ENCODE measurements at places on chromosomes 7 and 10.

DNA sequence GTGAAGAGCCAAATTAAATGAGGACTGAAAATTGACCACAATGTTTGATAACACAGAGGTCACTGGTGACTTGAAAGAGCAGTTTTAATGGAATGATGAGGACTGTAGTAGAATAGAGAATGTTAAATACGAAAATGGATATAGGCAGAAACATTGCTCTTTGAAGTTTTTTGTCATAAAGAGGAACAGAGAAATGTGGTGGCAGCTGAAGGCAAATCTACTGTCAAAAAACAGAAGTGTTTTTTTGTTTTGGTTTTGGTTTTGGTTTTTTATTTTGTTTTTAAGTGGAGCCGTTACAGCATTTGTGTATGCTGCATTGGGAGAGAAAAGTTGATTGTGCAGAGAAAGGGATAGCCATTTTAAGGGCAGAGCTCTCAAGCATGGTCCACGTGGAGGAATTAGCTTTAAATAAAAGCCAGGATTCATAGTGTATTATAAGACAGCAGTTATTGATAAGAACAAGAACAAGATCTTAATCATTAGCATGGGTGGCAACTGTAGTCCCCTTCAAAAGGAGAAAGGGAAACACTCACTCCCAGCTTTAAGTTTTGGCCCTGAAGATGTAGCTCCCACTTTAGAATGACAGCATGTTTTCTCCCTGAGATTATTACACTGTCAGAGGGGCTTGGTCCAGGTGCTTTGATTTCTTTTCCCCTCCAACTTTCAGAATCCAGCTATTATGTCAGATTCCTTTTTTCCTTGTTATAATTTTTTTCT is 156.7 kb upstream of the BET1 start:
- no peaks in the 10 kb centered on the region for H3K4me1 ChIP-seq
- no peak for DNase-seq
- H3K36me3 ChIP-seq: no peaks in the 10 kb centered on the region
- no peak overlapping the region for H3K4me3 ChIP-seq
- H3K27ac ChIP-seq: no peak overlapping the region
- no peaks in the 10 kb centered on the region for H3K27me3 ChIP-seq

GRCh38 chr10:113026679-113027078 is 76.6 kb downstream of the TCF7L2 start:
- DNase-seq: no peak
- no peaks in the 10 kb centered on the region for H3K27me3 ChIP-seq
- H3K4me3 ChIP-seq: no peak overlapping the region
- H3K36me3 ChIP-seq: no peaks in the 10 kb centered on the region

- H3K4me1 ChIP-seq: peaks cover 7% of the 10 kb centered on the region
- no peaks in the 10 kb centered on the region for H3K27me3 ChIP-seq
- H3K4me3 ChIP-seq: no peak overlapping the region
- H3K27ac ChIP-seq: no peak overlapping the region
- DNase-seq: no peak
Observed at GRCh38 chr10:60185421-60185820, 204.3 kb downstream of the ANK3 start.

GRCh38 chr7:111140091-111140865 is 49.4 kb downstream of the LRRN3 start:
- no peaks in the 10 kb centered on the region for H3K27me3 ChIP-seq
- peak overlapping the region; percentile 51 for H3K27ac ChIP-seq

GRCh38 chr7:20064181-20064970 is 152.8 kb downstream of the MACC1 start:
- no peak for DNase-seq
- H3K4me3 ChIP-seq: no peak overlapping the region
- H3K36me3 ChIP-seq: no peaks in the 10 kb centered on the region
- no peaks in the 10 kb centered on the region for H3K27me3 ChIP-seq
- no peaks in the 10 kb centered on the region for H3K4me1 ChIP-seq

DNA sequence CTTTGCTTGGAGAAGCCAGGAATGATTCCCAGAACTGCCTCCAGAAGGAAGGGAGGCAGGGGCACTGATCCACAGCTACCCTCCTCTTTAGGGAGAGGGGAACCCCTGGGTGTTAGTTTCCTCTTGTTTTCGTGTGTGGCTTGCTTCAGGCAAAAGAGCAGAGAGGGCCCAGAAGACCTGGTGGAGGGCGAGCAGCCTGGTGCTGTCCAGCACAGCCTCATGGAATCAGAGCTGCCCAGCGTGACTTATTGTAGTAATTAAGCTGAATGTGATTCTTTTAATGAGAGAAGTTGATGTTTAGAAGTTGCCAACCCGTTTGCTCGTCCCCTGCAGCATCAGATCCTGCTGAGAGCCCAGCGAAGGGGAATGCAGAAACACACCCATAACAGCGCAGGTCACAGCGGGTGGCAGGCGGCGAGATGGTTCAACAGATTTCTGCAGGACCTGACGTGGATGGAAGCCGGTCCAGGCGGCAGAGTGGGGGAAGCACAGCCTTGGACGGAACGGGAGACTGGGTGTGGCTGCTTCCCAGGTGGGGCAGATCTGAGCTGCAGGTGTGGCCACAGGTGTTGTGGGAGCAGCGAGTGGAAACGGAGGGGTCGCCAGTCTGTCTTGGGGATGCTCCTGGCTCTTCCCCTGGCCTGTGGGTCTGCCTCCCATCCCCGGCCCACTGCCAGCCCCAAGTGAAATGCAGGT is 53.7 kb upstream of the SHH start:
- DNase-seq: peak; percentile 45
- no peaks in the 10 kb centered on the region for H3K27me3 ChIP-seq
- H3K27ac ChIP-seq: no peak overlapping the region
- no peak overlapping the region for H3K4me3 ChIP-seq
- H3K36me3 ChIP-seq: no peaks in the 10 kb centered on the region
- no peaks in the 10 kb centered on the region for H3K4me1 ChIP-seq

GRCh38 chr10:3413937-3414666 is 241.5 kb upstream of the PITRM1 start:
- no peak for DNase-seq
- no peaks in the 10 kb centered on the region for H3K36me3 ChIP-seq
- peaks cover 3% of the 10 kb centered on the region for H3K4me1 ChIP-seq
- H3K27ac ChIP-seq: no peak overlapping the region
- no peak overlapping the region for H3K4me3 ChIP-seq

DNA sequence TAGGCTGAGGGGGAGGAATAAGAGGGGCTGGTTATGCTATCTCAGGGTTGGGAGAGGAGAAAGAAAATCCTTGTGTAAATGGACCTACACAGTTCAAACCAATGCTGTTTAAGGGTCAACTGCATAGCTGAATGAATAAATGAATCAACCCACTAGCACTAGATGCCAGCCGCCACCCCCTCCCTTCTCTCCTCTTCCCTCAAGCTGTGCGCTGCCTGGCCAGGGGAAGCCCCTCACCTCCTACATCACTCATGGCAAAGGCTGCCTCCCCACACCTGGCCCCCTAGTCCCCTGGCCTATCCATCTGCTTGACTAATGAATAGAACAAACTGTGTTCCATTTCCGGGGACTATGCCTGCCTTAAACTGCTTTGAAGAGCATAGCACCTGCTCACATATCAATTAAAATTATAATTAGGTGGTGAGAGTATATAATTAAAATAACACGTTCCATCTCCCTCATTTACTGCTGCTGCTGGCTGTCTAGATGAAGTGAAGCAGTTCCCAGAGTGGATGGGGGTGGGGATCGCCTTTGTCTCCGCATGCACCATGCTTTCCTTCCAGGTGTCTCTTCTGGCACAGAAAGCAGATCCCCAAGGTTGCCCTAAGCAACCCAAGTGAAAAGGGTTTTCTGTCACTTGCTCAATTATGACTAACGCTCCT is 32.6 kb downstream of the GRID1 start:
- H3K27me3 ChIP-seq: no peaks in the 10 kb centered on the region
- no peaks in the 10 kb centered on the region for H3K4me1 ChIP-seq
- H3K4me3 ChIP-seq: no peak overlapping the region
- DNase-seq: no peak

DNA sequence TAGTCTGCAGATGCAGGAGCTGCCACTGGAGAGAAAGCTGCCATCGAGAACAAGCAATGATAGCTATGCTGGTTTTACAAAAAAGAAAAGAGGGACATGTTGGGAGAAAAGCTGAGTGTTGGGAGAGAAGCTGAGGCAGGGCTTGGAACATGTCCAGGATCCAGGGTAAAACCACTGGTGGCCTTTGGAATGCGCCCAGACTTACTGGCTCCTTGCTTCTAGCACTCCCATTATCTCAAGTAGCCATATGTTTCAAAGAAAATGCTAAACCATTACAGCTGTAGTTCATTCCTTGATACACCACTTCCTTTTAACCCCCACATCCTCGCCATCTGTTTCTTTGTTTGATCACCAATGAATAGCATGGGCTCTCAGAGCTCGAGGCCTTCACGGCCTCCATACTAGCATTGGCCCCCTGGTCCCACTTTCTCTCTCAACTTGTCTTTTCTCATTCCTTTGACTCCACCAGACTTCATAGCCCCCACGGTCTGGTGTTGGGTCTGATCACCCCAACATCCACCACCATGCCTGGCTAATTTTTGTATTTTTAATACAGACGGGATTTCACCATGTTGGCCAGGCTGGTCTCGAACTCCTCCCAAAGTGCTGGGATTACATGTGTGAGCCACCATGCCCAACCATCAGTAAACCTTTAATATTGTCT is 23.8 kb upstream of the PLAC9 start:
- no peak overlapping the region for H3K27ac ChIP-seq
- H3K4me3 ChIP-seq: no peak overlapping the region
- no peaks in the 10 kb centered on the region for H3K4me1 ChIP-seq
- no peaks in the 10 kb centered on the region for H3K27me3 ChIP-seq

DNA sequence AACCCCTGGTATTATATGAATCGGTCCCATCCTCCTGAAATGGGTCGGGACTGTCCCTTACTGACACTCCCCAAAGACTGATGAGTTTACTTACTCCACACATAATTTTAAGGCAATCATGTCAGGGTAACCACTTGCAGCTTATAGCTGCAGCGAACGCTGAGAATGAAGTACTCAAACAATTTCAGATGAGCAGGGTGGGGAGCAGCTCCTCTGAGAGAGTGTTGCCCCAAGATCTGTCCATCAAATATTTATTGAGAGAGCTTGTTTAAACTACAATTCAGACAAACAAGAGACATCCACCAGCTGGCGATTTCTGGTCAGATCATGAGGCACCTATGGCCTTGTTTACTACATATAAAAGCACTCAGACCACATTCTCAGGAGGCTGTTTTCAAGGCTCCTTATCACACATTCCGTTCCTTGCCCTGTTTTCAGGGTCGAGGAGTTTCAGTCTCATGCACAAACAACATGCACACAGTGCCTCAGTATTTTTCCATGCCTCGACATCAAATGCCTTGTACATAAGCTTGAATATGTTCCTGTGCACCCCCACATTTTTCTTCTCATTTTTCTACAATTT is 80.1 kb downstream of the THSD7A start:
- no peaks in the 10 kb centered on the region for H3K27me3 ChIP-seq
- H3K4me1 ChIP-seq: no peaks in the 10 kb centered on the region
- no peak overlapping the region for H3K27ac ChIP-seq
- no peak overlapping the region for H3K4me3 ChIP-seq
- DNase-seq: no peak

DNA sequence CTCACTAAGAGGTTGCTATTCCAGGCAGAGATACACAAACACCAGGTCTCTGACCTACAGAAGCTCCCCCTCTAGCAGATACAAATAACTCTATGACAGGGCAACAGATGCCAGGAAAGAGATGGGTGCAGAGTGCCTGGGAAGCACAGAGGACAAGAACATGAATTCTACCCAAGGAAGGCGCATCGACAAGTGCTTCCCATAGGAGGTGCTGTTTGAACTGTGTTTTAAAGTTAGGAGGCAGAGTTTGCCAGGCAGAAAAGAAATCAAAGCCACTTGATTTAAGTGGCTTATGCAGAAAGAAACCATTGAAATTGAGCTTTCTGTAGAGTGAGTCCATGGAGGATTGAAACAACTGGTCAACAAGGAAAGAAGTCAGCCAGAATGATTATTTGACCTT is 35.3 kb upstream of the EGR2 start:
- H3K36me3 ChIP-seq: no peaks in the 10 kb centered on the region
- no peak for DNase-seq
- no peak overlapping the region for H3K4me3 ChIP-seq
- no peaks in the 10 kb centered on the region for H3K27me3 ChIP-seq

- DNase-seq: no peak
- H3K27me3 ChIP-seq: no peaks in the 10 kb centered on the region
- H3K4me1 ChIP-seq: no peaks in the 10 kb centered on the region
- H3K4me3 ChIP-seq: no peak overlapping the region
- H3K27ac ChIP-seq: no peak overlapping the region
Observed at GRCh38 chr7:13240349-13240748, 552.9 kb downstream of the ARL4A start.

- DNase-seq: no peak
- no peak overlapping the region for H3K4me3 ChIP-seq
Observed at GRCh38 chr10:98589691-98590090, 143.0 kb upstream of the HPS1 start.

DNA sequence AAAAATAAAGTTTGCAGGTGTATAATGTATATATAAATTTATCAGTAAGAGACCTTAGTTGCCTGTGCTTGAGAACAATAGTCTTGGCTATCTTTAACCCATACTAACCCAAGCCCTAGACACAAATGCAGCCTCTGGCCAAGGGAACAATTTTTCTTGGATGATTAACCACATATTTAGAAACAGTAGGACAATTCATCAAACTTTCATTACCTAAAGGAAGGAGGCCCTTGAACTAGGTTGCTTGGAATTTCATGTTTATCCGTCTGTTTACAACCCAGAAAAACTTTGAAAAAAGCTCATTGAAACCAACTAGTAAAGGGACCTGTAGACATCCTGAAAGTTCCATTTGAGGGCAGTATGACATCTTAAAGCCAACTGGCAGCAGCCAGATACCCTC is 8.9 kb upstream of the ERLIN1 start:
- H3K27me3 ChIP-seq: no peaks in the 10 kb centered on the region
- H3K36me3 ChIP-seq: peaks cover 9% of the 10 kb centered on the region
- H3K4me3 ChIP-seq: no peak overlapping the region
- no peak for DNase-seq
- H3K27ac ChIP-seq: no peak overlapping the region

- no peak overlapping the region for H3K4me3 ChIP-seq
- H3K36me3 ChIP-seq: peaks cover 1% of the 10 kb centered on the region
- no peaks in the 10 kb centered on the region for H3K4me1 ChIP-seq
- H3K27ac ChIP-seq: no peak overlapping the region
Observed at GRCh38 chr10:71333129-71333887, 14.2 kb downstream of the SLC29A3 start.

DNA sequence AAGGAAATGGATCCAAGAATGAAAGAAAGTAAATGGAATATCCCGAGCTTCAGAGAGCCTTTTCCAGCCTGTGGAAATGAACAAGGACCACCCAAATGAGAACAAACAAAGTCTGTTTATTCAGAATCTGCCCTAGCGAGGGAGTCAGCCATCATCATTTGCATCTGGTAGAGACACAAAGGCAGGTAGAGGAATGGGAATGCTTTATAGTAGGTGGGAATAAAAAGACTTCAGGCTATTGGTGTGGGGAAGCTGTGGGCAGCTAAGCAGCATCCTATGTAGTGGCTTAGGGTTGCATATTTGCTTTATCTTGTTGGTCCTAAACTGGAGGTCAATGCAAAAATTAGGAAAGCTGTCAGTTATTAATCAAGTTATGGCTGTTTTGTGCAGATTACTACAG is 9.2 kb upstream of the MRLN start:
- DNase-seq: no peak
- no peaks in the 10 kb centered on the region for H3K27me3 ChIP-seq
- H3K4me1 ChIP-seq: no peaks in the 10 kb centered on the region

GRCh38 chr7:69942573-69942972 is 344.3 kb downstream of the AUTS2 start:
- no peaks in the 10 kb centered on the region for H3K27me3 ChIP-seq
- no peak overlapping the region for H3K27ac ChIP-seq
- H3K4me3 ChIP-seq: no peak overlapping the region

Measured in aorta (tissue), 5 donors.